ENCODE measurements at places on chromosomes 13 and 19.

GRCh38 chr13:71358218-71358617 lies 508.8 kb downstream of the DACH1 start:
- no peak for DNase-seq

DNA sequence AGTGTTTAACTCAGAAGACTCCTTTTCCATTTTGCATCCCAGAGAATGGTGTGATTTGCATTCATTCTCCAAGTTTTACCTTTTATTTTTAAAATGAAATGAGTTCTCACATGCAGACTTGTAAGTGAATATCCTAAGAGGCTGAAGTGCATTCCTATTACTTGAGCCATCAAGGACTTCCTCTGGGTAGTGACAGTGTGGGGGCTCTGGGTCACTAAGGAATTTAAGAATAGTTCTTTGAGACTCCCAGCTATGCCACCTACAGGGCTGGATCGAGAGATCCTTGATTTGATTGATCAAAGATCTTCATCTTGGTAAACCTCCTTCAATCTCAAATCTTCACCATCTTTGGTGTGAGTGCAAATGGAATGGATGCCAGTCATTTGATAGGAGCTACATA lies 36.3 kb upstream of the SLC10A2 start:
- DNase-seq: no peak

DNA sequence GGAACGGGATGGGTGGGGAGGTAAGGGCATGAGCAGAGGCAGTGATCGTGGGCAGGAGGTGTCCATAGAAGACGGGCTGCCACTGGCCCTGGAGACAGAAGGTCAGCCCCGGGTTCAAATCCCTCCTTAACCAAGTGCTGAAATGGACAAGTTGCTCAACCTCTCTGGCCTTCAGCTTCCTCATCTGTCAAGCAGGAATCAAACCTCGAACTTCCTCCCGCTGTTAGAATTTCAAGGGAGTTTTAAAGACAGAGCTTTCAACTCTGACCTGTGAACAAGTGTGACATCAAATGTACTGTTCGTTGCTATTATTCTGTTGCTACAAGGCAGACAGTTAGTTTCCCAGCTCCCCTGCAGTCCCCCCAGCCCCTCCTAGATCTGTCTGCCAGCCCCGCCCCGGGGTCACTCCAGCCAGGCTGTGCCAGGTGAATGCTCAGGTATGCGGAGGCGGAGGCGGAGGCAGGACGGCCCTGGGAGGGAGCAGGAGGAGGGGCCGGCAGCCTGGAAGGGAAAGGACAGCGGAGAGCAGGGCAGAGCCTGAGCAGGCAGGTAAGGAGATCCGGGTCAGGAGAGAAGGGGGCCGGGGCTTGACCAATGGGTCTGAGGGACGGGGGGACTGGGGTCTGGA lies at the start of gene EPS8L1:
Gene EPS8L1, plus strand, starts transcription at position 499 of the 628 bp plus-strand sequence. CDS start 576 bp downstream, outside the sequence.
- DNase-seq: no peak

DNA sequence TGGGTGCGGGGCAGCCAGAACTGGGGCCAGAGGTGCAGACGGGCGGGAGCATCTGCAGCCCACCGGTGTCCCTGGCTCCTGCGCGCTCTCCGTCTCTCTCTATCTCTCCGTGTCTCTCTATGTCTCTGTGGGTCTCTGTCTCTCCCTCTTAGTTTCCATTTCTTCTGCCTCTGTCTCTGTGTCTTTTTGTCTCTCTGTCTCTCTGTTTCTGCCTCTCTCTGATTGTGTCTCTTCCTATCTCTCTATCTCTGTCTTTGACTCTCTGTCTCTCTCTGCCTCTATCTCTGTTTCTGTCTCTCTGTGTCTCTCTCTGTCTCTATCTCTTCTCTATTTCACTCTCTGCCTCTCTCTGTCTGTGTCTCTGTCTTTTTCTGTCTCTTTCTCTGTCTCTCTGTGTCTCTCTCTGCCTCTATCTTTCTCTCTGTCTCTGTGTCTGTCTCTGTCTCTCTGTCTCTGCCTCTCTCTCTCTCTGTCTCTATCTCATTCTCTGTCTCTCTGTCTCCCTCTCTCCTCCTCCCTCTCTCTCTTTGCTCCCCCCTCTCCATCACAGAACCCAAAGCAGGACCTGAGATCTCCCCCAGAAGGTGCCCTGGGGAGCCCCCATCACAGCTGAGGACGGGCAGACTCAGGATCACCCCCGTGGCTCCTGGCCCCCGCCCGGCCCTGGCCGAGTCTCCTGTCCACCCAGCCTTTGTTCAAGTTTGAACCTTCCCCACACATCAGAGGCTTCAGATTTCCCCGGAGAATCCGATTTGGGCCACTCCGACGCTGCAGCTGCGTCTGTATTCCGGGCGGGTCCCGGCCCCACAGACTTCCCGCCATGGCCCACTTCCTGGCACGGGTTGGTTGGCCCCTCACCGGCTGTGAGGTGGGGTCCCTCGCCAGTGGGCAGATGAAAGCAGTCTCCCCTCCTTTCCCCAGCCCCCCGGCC lies 48.6 kb upstream of the TCF3 start:
- no peak for DNase-seq

DNA sequence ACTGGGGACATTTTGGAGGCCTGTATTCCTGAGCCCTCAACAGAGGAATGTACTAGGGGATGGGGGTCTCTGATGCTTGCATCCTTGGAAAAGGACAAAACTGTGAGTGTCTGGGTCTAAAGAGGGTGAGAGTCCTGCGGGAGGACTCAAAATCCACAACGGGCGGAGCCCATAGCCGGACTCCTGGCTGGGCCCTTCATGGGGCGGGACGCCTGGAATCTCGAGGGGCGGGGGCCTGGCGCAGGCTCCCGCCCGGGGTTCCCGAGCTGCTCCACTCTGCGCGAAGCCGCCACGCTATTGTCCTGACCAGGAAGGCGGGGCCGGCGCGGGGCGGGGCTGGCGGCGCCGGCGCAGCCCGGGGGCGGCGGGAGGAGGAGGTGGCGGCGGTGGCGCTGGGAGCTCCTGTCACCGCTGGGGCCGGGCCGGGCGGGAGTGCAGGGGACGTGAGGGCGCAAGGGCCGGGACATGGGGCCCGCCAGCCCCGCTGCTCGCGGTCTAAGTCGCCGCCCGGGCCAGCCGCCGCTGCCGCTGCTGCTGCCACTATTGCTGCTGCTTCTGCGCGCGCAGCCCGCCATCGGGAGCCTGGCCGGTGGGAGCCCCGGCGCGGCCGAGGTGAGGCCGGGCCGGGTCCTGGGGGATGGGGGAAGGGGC lies at the start of gene APLP1:
Gene APLP1, plus strand, starts transcription at position 403 of the 651 bp plus-strand sequence. Its CDS starts 63 bp downstream, at position 466.
- DNase-seq: peak; percentile 43

DNA sequence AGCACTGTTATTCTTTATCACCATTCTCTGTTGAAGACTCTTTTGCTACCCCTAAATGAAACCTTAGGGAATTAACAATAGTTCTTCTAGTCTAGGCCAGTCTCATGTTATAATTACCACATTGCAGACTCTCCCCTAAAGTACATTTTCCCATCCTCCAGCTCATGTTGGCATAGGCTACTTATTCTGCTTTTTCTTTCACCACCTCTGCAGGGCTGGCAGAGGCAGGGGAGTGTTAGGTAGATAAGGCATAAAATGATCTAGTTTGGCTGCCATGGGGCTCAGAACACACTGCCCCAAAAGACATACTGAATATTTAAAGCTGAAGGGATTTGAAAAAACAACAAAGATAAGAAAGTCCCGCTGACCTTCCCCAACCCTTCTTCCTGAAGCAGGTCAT lies 82.7 kb upstream of the RFC3 start:
- DNase-seq: no peak

- DNase-seq: no peak
Measured at GRCh38 chr13:86974995-86975328, 696.2 kb upstream of the SLITRK5 start.

DNA sequence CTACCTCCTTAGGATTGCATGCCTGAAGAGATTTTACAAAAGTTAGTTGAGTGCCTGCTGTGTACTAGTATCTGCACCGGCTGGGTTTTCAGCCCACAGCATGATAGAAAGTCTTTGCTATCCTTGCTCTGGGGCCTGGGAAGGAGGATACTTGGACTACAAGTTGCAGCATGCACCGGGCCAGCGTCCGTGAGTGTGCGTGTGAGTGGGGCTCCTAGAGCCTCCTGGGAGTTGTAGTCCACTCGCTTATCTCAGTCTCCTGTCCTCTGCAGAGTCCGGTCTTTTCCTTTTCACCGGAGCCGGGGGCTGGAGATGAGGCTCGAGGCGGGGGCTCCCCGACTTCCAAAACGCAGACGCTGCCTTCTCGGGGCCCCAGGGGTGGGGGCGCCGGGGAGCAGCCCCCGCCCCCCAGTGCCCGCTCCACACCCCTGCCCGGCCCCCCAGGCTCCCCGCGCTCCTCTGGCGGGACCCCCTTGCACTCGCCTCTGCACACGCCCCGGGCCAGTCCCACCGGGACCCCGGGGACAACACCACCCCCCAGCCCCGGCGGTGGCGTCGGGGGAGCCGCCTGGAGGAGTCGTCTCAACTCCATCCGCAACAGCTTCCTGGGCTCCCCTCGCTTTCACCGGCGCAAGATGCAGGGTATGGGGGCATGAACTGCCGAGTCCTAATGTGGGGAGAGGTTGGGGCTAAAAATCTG lies 20.6 kb downstream of the BRSK1 start:
- DNase-seq: no peak

GRCh38 chr19:4446704-4447200 lies 10.8 kb downstream of the UBXN6 start:
- no peak for DNase-seq

GRCh38 chr13:83618966-83619365 lies 263.3 kb downstream of the SLITRK1 start:
- no peak for DNase-seq

- DNase-seq: no peak
Measured at GRCh38 chr19:10876459-10877240, 5.3 kb downstream of the CARM1 start.

GRCh38 chr13:94613051-94613450 lies 11.4 kb downstream of the GPR180 start:
- DNase-seq: no peak

DNA sequence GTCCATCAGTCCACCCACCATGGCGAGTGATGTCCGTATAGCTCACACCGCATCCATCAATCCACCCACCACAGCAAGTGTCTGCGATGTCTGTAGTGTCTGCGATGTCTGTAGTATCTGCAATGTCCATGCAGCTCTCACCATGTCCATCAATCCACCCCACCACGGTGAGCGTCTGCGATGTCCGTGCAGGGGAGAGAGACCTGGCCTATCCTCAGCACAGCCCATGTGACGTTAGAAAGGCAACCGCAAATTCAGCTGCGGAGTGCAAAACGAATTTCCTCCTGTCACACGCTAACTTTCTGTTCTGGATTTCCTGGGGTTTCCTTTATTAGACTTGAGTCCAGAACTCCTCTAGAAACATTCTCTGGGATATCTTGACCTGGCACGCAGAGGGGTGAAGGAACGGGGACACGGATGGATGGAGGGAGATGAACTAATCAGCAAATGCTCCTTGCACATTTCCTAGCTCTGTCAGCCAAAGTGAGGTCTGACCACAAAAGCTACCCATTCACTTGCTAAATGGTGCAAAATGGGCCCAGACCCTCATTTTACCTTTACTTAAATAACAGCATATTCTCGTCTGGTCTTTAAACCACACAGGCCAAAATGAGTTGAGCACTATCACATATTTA lies 18.3 kb downstream of the RASA3 start:
- DNase-seq: no peak

- DNase-seq: no peak
Measured at GRCh38 chr13:42275098-42275471, 3.1 kb downstream of the AKAP11 start.
